Left lung (tissue), 14 donors: ENCODE measurements at places on chromosomes 2 and 18. TPM values are rescaled to one million over a fixed set of nuclear protein-coding genes. Genes with fewer than 3 reads are reported as not detected.
A peak's percentile ranks its signal among the peaks of the same experiment; 100 is the strongest.

- no peak for DNase-seq
These were observed 259.1 kb downstream of the STK39 start for GRCh38 chr2:167988296-167988695.

GRCh38 chr18:65206551-65207260, 544.1 kb upstream of the CDH7 start:
- DNase-seq, result no peak

GRCh38 chr2:216653931-216654365, 20.7 kb downstream of the IGFBP2 start:
- no peak for DNase-seq

GRCh38 chr2:232488721-232489300, 1.2 kb upstream of the ECEL1 start:
- DNase-seq, result no peak

GRCh38 chr2:43540021-43540779, 55.6 kb downstream of the THADA start:
- DNase-seq, result peak; percentile 80

GRCh38 chr2:28658369-28658768, 93.3 kb upstream of the PPP1CB start:
- DNase-seq, result no peak

GRCh38 chr2:74735009-74735408, 81.0 kb downstream of the SEMA4F start:
- no peak for DNase-seq

GRCh38 chr2:189954989-189955388, 107.5 kb downstream of the MSTN start:
- DNase-seq, result no peak

- DNase-seq, result no peak
These were observed 3.7 kb upstream of the STARD7 start for GRCh38 chr2:96212339-96212738.

- no peak for DNase-seq
These were observed 327.4 kb upstream of the CWC22 start for GRCh38 chr2:180334514-180334913.

DNA sequence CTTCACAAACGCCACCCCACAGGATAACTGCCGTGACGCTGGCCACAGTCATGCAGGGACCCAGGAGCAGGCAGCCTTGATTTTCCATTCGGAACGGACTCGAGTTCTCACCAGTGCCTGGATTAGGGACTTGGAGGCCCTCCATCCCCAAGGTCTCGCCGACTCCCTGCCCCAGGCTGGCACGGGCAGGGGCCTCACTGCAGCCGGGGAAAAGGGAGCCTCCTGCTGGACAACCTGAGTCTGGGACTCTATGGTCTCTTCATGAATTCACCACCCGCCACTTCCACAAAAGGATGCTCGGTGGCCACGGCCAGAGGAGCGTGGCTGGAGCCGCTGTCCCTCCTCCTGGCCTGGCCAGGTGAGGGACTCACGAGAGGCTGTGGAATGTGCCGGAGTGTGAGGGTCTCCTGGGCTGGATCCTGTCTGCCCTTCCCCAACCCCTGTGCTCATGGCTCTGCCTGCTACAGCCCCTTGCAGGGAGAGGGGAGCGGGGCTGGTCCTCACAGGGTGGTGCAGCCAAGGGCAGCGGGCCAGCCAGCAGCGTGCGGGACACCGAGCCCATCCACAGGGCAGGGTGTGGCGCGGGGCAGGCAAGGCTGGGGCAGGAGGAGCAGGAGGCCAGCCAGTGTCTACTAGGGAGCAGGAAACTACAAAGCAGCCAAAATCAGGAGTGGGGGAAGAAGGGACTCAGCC, 42.3 kb downstream of the AQP12A start:
- no peak for DNase-seq

GRCh38 chr2:120702801-120703200, 32.9 kb upstream of the GLI2 start:
- no peak for DNase-seq

GRCh38 chr18:70279470-70279869, 9.4 kb upstream of the SOCS6 start:
- DNase-seq, result no peak

- peak; percentile 75 for DNase-seq
These were observed 565.5 kb upstream of the CHAC2 start for GRCh38 chr2:53202063-53202462.

- no peak for DNase-seq
These were observed 292.1 kb upstream of the KLHL29 start for GRCh38 chr2:23092831-23093230.

DNA sequence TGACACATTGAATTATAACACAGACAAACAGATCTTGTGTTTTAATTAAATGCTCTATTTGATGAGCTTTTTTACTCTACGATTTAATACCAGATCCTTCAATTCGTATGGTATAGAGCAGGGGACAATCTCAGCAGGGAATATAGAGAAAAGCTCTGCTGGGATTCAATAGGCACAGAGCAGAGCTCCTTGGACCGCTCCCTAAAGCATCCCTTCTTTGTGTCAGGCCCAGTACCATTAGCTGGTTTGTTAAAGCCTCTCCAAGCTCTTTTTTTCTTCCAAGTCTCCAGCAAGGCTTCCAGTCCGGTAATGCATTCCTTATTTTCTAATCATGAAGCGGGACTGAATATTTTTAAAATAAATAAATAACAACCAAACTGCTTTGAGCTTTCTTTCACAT, 466.0 kb downstream of the NR4A2 start:
- no peak for DNase-seq

GRCh38 chr2:212532585-212532984, 6.0 kb downstream of the ERBB4 start:
- no peak for DNase-seq

DNA sequence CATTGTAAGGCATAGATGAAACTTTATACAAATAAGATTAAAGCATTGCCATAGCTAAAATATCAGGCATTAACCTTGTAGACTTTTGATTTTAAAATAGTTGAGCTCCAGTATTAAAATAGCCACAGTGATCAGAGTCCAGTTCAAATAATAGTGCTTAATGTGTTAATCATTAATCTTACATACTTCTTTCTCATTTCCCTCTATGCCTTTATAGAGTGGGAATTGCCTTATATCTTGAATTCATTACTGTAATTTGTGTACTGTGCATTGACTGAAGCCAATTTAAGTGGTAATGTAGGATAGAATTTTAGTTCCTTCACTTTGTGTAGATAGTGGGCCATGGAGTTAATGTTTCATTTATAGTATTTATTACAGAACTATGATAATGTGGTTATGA, 549.2 kb upstream of the VWC2L start:
- DNase-seq, result no peak

DNA sequence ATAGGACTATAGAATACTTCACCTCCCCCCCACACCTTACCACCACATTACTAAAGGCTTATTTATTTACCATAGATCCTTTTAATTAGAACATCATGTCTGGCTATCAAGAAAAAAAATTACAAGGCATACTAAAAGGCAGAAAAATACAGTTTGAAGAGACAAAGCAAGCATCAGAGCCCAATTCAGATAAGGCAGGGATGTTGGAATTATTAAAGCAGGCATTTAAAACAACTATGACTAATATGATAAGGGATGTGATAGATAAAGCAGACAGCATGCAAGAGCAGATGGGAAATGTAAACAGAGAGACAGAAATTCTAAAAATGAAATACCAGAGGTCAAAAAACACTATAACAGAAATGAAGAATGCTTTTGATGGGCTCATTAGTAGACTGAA, 55.4 kb upstream of the SMIM21 start:
- no peak for DNase-seq

- no peak for DNase-seq
These were observed 2.7 kb downstream of the YPEL5 start for GRCh38 chr2:30149513-30149912.

DNA sequence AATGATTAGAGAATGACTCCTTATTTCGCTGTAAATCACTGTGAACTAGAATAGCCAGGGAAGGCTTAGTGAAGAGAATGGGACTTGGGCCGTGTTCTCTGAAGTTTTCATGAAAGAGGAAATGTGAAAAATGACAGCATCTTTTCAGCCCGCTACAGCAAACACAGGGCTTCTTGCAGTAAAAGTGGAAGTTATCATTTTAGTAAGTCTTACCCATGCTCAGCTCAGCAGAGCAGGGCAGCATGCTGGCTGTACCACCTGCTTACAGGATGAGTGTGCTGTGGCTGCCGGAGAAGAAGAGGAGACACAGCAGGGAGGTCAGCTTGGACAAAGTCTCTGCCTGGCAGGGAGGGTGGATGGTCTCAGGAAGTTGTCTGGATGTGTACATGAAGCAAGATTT, 300.7 kb upstream of the DLGAP1 start:
- no peak for DNase-seq

The SPC25 gene
- 5.0 TPM for total RNA-seq

The STEAP3 gene
- total RNA-seq, result 43.8 TPM

The GCA gene
- total RNA-seq, result 92.2 TPM

The AMER3 gene
- not detected for total RNA-seq

The ACMSD gene
- not detected for total RNA-seq

The CYRIA gene
- total RNA-seq, result 20.3 TPM

The CHCHD5 gene
- 26.8 TPM for total RNA-seq

The CD8A gene
- total RNA-seq, result 1.5 TPM

The RETREG2 gene
- 85.4 TPM for total RNA-seq

The LAMA1 gene
- total RNA-seq, result 2.4 TPM

The ALPP gene
- total RNA-seq, result 3.1 TPM

The ZNF804A gene
- total RNA-seq, result 0.86 TPM

The UGT1A9 gene
- not detected for total RNA-seq

The ACTG2 gene
- 70.2 TPM for total RNA-seq
